ENCODE measurements at places on chromosomes 1 and 21.

- no peak for DNase-seq
Observed at GRCh38 chr1:185427776-185428175, 110.7 kb upstream of the IVNS1ABP start.

GRCh38 chr1:162056043-162056442 is 13.4 kb upstream of the NOS1AP start:
- peak; percentile 37 for DNase-seq

- DNase-seq = no peak
Observed at GRCh38 chr1:64675718-64676345, 69.0 kb upstream of the RAVER2 start.

DNA sequence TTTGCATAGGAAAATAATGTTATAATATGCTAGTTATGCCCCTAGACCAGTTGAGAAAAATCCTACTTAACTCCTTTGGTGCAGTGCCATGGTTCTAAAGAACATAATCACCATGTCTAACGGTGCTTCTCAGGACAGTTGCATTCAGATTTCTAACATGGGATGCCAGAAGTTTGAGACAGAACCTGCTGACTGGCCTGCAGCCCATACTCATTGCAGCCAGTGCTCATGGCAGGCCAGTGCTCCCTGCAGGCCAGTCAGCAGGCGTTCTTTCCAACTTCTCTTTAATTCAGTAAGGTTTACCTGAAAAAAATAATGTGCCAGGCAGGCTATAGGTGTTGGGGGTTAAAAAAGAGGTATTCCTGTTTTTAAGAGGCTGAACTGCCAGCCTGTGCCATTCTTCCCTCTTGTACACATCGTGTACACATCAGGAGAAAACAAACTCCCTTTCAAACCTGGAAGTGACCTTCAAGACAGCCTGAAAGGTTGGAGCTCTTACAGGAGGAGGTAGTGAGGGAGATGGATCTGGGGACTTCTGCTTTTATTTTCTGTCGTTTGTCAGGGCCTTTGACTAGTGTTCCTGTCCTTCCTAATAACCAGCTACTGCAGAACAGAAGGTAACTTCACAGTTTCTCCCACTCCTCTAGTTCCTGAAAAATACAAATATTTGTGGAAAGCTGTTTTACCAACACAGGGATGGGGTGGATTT is 146.0 kb upstream of the MAGI3 start:
- no peak for DNase-seq

- peak; percentile 85 for DNase-seq
Observed at GRCh38 chr1:153880962-153881361, 41.8 kb downstream of the GATAD2B start.

GRCh38 chr1:165409657-165410358 is 35.1 kb downstream of the RXRG start:
- no peak for DNase-seq

- DNase-seq = no peak
Observed at GRCh38 chr1:160104486-160104885, 6.1 kb upstream of the IGSF8 start.

- no peak for DNase-seq
Observed at GRCh38 chr1:243513726-243514491, 258.1 kb downstream of the SDCCAG8 start.

Measured in left ventricle myocardium inferior (tissue), 1 donor.